Ammon's horn (tissue), 1 donor: ENCODE measurements at places on chromosomes 4 and X.

DNA sequence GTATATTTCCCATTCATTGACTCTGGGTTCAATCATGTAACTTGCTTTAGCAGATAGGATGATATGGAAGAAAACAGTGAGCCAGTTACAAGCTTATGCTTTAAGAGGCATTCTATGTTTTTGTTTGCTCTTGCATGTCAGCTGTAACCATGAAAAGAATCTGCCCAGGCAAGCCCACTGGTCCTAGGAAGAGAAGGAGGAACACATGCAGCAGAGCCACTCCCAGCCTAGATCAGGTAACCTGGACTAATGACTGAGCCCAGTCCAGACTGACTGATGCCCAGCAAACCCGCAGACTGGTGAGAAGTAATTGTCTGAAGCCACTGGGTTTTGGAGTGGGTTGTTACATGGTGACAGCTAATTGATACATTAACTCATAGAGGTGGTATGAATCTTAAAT lies 167.9 kb downstream of the COL4A6 start:
- no peak for DNase-seq

GRCh38 chrX:100768679-100769338 lies 36.9 kb upstream of the SYTL4 start:
- DNase-seq, result peak; percentile 16

- peak; percentile 89 for DNase-seq
Measured at GRCh38 chr4:144645631-144646522, at the start of gene HHIP. Gene HHIP, plus strand, starts transcription at chr4:144646156. Its CDS starts 520 bp downstream, at chr4:144646676.

DNA sequence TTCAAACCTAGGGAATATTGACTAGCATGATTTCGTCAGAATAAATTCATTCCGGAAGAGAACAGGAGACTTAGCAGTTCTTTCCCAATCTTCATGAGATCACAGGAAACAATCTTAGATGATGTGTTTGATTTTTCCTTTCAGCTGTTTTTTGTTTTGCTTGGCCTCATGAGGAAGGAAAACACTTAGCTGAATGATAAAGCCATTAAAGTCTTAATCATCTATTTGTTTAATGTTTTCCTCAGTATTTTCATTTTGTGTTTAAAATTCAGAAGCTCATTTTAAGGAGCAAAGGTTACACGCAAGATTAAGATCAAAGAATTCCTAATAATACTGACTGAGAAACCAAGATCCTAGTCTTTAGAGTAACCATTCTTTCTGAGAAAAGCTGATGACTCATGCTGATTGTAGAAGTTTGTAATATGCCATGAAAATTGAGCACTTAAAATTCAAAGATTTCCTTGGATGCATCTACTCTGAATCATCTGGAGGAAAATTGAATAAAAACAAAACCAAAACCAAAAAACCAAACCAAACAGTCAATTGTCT lies 15.4 kb upstream of the TBC1D19 start:
- DNase-seq, result no peak

DNA sequence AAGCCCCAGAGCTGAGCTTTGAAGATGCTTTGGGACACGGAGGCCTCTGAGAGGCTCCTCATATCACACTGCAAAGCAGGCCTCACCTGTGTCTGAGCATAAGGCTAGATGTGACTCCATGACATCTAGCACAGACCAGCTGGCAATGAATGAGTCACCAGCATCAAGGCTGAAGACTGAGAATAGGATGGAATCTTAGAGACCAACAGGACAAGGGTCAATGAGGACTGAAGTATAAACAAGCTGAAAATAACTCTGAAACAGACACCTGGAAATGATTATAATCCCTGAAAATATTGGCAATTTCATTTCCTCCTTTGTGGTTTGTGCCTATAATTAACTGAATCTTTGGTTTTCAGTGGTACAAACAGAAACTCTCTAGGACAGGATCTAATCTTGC lies 87.1 kb upstream of the PRPS1 start:
- no peak for DNase-seq

GRCh38 chrX:54980334-54980733 lies 13.7 kb downstream of the PFKFB1 start:
- DNase-seq, result peak; percentile 1

- DNase-seq, result no peak
Measured at GRCh38 chr4:1683261-1683735, 815 bp downstream of the FAM53A start.

DNA sequence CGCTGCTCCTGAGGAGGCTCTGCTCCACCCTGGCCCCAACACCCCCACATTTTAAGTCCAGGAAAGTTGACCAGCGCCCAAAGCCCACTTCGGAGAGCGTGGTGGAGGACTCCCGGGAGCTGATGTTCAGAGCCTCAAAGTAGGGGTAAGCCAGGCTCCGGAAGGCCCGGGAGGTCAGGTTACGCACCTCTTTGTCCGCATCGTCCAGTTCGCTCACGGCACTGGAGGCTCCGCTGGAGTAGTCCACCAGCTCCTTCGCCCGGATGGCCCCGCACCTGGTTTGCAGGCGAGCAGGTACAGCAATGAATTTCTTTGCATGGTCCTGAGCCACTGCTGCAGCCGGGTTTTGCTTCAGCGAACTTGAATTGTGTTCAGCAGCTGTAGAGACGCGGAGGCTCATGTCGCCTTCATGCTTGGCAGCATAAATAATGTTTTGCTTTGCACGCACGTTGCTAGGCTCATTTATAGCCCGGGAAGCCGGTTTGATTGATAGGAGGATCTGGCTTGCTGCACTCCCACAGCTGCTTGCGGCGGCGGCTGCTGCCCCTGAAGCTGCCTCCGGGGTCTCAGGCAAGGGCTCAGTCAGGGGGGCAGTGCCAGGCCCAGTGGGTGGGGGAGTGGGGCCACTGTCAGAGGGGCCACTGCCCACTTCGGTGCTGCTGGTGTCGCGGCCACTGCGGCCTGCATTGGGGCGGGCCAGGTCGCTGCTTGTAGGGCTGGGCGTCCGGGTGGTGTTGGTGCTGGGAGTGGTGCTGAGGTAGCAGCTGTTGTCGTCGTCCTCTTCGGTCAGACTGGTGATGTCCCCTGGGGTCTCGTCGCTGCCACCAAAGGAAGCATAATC lies 4.8 kb downstream of the C4orf54 start:
- DNase-seq, result no peak

DNA sequence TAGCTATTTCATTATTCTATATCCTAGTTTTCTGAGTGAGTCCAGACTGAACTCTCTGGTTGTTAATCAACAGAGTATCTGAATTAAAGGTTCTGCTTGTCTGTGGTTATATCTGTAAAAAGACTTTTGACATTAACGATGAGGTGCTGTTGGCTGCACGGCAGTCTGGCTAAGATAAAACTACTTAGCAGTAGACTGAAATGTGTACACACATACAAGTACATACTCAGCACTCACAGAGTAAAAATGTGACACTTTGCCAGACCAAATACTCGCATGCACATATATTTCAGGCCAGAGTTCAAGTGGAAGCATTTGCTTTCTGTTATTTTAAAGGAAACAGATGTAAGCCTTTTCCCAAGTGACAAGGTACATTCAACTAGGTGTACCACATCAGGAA lies 80.5 kb downstream of the PRDM5 start:
- DNase-seq, result no peak

DNA sequence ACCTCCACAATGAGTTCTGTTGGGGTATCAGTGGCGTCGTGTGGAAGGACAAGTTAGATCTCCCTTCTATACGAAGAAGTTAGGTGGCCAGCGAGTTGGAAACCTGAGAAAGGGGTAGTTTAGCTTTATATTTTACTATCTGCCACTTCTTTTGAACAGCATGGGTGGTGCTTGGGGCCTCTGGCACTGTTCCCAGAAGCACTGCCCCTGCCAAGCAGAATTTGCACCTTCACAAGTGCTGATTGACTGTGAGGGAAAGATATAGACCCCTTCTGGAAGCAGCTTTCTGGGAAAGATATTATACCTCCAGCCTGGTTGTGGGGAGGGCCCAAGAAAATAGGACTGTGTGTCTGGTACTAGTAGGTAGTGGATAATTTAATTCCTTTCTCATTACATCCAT lies 246.9 kb downstream of the FBXO8 start:
- no peak for DNase-seq

DNA sequence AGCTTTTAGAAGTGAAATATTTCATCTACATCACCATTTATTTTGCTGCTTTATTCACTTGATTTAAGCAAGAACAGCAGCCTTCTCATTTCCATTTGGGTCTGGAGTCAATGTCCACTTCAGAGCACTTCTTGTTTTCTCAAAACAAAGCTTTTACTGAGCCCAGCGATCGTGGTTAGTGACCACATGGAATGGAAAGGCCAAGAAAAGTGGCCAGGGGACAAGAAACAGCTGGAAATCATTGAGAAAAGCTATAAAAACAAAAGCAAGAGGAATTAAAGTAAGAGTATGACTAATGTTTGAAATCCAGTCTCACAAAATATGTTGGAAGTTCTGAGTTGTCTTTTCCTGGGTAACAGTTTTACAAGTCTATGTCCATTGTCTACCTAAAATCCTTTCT lies 328.4 kb upstream of the INTU start:
- DNase-seq, result no peak

- no peak for DNase-seq
Measured at GRCh38 chrX:118352566-118352965, 6.7 kb downstream of the WDR44 start.

DNA sequence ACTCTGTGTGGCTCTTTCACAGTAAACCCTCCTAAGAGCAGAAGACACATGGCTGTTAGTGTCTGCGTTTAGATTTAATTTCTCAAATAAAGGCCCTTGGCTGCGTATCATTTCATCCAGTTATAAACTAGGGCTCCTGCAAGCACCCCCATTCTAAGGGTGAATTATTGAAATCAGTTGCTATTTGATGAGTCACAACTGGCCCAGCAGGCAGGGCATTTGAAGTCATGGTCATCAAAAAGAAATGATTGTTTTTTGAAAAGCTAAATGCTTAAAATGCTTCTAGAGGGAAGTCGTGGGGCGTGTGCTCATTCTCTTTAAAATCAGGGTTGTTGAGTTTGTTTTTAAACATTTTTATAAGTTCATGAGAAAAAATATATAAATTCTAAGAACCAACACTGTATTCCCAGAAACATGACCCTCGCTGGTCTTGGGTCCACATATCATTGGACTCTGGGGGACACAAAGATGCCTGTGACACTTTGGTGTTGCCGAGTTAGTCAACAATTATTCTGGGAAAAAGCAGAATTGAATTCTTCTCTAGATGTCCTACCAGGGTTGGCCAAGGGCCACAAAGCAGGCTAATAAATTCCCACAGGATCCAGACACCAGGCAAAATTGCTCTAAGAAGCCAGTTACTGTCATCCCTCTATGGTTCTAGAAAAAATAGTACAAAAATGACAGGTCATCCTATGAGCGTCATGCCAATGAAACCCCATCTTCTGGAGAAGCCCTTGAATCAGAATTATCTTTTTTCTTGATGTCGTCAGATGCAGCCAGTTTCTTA lies 99.5 kb upstream of the MYOZ2 start:
- DNase-seq, result no peak

DNA sequence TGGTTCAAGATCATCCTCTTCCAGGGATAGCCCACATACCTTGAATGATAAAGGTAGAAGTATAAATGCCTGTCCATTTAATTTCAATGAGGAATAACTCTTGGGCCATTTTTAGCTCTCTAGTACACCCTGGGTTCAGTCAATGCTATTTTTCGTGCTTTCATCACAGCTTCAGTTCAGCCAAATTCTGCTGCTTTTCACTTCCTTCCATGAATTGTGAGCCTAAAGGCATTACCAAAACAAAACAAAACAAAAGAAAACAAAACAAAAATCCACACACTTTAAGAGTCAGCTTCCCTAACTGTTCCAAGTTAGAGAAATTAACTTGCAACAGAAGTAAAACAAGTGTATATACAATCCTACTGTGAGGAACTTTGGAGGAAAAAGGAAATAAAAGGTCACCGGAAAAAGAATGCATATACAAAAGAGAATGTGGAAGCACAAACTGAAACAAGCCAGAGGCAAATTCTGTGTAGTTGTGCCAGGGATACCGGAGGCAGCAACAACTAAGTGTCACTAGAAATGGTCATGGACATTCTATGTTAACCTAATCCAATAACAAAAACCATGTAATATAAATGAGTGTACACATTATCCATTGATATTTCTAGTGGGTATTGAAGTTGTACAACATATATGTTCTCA lies 423.1 kb downstream of the KCTD8 start:
- DNase-seq, result no peak

DNA sequence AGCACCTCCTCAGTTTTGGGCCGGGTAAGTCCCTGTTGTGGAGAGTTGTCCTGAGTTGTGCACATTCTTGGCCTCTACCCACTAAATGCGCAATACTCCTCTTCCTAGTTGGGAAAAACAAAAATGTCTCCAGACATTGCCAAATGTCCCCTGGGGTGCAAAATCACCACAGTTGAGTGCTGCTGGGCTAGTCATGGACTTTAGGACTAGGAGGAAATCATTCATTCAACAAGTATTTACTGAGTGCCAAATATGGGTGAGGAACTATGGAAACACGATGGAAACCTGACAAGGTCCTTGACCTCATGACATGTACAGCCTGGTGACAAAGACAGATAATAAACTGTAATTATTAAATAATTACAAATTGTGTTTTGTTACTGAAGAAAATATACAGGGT lies 71.6 kb downstream of the STX18 start:
- DNase-seq, result no peak

- no peak for DNase-seq
Measured at GRCh38 chr4:129821073-129821472, 725.1 kb downstream of the C4orf33 start.

DNA sequence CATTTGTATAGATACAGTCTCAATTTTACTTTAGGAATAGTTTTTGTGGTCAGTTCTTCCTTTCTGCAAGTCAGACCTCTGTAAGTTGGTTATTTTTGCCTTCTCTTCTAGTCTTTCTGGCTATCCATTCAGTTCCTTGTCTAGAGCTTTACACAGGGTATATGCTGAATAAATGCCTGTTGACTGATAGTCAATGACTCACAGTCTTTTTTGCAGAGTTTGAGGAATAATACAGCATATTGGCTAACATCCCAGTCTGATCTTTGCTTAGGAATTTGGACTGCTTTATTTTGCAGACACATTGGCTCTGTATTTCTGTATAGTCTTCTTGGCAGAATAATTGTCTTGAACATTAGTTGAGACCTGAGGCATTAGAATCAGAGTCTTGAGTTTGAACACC lies 132.4 kb downstream of the MAGEC1 start:
- no peak for DNase-seq

GRCh38 chrX:24371391-24371972 lies 11.0 kb downstream of the SUPT20HL1 start:
- DNase-seq, result peak; percentile 68

- DNase-seq, result peak; percentile 12
Measured at GRCh38 chrX:80648023-80648422, 161.7 kb downstream of the BRWD3 start.

GRCh38 chrX:130826249-130826648 lies 76.8 kb downstream of the ENOX2 start:
- no peak for DNase-seq

- no peak for DNase-seq
Measured at GRCh38 chr4:24765376-24765988, 29.9 kb upstream of the SOD3 start.

GRCh38 chr4:147916351-147916750 lies 184.5 kb downstream of the ARHGAP10 start:
- DNase-seq, result no peak

DNA sequence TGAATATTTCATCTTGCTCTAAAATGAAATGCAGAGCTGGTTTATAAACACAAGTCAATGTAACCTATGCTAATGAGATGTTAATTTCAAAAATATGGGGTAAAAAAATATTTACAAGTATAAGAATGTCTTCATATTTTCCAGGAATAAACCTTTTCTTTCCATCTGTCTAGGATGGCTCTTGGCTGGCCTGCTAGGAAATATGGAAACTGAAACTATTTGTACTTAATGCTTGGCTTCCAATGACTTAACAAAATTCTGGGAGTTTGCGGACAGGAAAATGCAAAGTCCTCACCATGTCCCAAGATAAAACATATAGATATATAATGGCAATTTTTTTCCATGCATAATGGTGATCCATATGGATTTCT lies 168.1 kb downstream of the SCFD2 start:
- DNase-seq, result no peak
